Stimulated activated naive B cell treated with anti-CD40 and anti-IgM and Interleukin-4, amounts not matched to agents 10 μg/mL and 1 μg/mL and 100 μg/mL, for 72 hours (primary cell): ENCODE measurements at places on chromosomes 5 and 9.

GRCh38 chr9:100108559-100108958 is 9.5 kb downstream of the INVS start:
- no peak for DNase-seq

DNA sequence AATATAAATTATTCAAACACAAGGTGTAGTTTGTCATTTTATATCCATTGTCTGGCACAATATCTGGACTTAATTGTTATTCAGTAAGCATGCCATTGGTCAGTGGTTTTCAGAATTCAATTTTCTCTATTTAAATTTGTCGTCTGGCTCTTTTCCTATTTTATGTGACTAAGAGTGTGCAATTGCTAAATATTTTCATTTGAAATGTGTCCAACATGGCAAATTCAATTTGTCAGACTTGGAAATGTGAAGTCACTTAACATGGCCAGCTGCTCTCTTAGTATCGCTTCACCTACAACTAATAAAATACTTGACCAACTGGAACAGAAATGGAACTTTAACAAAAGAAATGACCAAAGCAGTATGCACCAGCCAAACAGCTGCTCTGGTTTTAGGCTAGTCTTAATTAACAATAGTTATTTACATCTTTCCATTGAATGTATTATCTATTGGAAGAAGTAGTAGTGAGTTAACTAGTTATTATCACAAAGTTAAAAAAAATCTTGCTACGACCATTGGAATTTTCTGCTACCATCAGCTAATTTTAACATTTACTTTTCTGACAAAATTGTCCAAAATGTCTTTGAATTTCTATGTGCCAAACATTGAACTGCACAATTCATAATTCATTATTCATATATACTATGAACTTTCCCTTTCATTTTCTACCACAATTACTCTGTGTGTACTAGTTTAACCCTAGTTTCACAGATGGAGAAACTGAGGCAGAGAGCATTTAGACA is 720.7 kb upstream of the FAM174A start:
- DNase-seq: no peak

DNA sequence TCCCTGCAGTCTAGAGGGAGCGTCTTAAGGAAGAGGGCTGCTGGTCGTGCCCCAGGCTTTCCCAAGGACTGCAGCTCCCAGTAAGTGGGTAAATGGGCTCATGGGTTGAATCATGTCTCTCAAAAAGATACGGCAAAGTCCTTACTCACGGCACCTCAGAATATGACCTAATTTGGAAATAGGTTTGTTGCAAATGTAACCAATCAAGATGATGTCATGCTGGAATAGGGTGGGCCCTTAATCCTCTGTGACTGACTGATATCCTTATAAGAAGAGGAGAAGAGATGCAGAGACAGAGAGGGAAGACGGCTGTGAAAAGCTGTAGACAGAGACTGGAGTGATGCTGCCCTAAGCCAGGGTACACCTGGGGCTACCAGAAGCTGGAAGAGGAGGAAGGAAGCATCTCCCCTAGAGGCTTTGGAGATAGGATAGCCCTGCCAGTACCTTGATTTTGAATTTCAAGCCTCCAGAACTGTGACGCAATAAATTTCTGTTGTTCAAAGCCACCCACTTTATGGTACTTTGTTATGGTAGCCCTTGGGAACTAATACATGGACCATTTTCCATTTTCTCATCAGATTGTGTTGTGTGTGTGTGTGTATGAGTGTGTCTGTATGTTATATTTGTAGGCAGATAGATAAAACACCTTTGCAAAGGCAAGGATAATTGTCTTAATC is 15.0 kb downstream of the GALNT10 start:
- DNase-seq: no peak

GRCh38 chr5:51411921-51412325 is 28.7 kb downstream of the ISL1 start:
- DNase-seq: no peak

- DNase-seq: no peak
Measured at GRCh38 chr9:96604004-96604319, 15.7 kb downstream of the CDC14B start.

DNA sequence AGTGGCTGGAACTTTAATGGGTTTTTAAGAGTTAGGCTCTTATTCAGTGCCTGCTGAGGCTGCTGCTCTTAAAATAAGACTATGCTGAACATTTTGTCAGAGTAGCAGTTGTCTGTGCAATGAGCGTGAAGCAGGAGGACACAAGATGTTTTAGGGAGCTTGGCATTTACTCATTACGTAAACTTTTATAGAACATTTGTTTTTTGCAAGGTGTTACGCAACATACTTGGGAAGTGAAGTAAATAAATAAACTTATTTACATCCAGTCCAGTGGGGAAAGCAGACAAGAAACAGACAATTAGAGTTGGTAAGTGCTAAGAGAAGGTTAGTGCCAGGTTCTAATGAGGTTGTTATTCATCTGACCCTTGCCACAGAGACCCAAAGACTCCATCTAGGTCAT is 226.0 kb downstream of the HINT1 start:
- no peak for DNase-seq

DNA sequence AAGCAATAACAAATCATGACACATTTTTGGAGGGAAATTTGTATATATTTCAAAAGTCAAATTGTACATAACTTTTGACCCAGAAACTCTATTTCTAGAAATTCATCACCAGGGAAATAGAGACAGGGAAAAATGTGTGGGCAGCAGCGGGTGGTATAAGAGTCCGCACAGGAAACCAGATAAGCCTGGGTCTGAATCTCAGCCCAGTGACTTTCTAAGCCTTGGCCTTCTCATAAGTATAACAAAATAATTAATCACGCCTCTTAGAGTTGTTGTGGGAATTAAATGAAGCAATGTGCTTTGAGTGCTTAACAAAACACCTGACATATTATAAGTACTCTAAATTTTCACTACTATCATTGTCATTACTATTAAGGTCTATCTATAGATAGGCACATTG is 149.2 kb upstream of the DAP start:
- DNase-seq: no peak

DNA sequence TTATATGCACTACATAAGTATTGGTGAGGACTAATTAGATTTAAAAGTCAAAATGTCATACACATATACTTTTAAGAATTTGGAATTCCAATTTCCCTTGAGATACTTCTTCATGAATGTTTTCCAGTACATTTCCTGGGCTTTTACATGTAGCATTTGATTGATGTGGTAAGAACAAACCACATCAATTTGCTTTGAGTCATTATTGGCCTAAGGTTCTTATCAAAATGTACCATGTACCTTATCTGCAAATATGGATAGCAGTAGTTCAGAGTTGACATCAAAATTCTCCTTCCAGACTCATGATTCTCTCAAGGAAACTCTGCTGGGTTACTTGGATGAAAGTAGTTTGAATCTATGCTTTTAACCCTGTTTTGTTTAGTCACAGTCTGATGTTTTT is 2.5 kb downstream of the CAST start:
- no peak for DNase-seq

DNA sequence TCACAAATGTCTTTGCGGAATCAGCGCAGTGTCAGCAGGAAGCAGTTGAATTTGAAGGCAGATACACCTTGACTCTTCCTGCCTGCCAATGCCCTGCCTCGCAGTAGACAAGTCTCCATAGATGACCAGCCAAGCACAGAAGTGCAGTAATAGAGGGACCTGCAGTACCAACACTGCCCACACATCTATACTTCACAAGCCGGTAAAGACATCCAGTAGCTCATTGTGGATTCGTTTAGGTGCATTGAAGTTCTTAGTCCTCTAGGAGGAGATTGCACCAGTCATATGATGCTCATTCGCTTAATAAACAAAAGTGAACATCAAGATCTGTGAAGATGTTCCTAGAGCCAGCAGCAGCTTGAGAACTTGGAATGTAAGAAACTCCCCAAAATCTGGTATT is 7.1 kb upstream of the IFNA2 start:
- no peak for DNase-seq

DNA sequence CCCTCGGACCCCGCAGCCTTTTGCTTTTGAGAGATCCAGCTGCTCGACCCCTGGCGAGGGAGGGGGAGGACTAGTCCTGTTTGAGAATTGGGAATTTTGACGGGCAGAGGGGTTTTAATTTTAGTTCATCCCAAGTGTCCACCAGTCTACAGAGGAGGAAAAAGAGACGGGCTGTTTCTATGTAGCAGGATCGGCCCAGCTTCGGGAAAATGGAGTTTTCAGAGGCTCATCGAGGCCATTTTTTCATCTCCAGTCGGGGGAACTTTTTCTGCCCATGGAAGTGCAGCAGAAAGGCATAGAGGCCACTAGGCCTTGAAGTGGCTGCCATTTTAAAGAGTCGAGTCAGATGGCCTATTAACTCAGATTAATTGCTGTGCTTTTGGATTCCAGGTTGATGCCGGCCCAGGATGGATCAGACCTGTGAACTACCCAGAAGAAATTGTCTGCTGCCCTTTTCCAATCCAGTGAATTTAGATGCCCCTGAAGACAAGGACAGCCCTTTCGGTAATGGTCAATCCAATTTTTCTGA is 1.2 kb downstream of the NSD1 start:
- DNase-seq: no peak

- DNase-seq: no peak
Measured at GRCh38 chr9:133610845-133611244, 1.7 kb upstream of the FAM163B start.

- DNase-seq: no peak
Measured at GRCh38 chr9:74721696-74722660, 165.7 kb downstream of the TRPM6 start.

DNA sequence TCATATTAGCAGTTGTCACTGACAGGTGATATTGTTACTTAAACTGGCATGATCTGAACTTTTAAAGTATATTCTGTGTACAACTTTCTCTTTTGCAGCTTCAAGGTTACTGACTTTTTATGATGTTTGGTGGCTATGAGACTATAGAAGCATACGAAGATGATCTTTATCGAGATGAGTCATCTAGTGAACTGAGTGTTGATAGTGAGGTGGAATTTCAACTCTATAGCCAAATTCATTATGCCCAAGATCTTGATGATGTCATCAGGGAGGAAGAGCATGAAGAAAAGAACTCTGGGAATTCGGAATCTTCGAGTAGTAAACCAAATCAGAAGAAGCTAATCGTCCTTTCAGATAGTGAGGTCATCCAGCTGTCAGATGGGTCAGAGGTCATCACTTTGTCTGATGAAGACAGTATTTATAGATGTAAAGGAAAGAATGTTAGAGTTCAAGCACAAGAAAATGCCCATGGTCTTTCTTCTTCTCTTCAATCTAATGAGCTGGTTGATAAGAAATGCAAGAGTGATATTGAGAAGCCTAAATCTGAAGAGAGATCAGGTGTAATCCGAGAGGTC is 5.9 kb downstream of the ZCCHC7 start:
- no peak for DNase-seq

DNA sequence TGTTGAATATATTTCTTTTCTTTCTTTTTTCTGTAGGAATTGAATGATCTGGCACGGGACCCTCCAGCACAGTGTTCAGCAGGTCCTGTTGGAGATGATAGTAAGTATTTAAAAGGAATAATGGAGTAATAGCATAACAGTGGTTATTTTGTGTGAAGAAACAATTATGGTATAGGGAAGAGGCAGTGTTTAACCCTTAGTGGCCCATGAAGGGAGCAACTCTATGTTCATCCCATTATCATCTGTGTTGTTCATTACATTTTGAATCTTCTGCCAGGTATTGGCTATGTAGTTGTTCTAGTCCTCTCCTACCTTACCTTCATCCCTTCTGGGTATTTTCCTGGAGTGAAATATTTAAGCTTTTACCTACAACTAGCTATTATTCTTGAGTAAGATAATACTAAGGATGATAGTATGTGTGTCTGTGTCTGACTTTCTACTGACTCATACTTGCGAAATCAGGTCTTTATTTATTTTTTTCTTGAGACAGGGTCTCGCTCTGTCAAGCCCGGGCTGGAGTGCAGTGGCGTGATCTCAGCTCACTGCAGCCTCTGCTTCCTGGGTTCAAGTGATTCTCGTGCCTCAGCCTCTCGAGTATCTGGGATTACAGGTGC is 39.3 kb downstream of the UBE2D2 start:
- no peak for DNase-seq

- no peak for DNase-seq
Measured at GRCh38 chr5:103441523-103441922, 121.1 kb downstream of the NUDT12 start.

DNA sequence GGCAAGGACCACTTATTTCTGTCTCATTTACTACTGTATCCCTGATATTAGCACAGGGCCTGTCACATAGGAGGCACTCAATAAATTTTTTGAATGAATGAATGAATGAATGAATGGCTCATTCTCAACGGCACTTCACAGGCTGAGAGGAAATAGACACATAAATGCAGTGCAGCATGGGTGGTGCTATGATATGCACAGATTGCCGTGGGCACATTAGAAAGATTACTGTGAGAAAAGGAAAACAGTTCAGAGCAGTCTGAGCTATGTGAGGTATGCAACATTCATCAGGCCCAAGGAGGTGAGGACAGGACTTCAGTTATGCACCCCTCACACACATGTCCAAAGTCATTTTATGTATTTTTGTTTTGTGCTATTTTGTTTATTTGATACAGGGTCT is 6.4 kb upstream of the NOL6 start:
- DNase-seq: no peak
